ENCODE measurements at places on chromosomes 1 and 21. TPM values are rescaled to one million over a fixed set of nuclear protein-coding genes. Genes with fewer than 3 reads are reported as not detected.

DNA sequence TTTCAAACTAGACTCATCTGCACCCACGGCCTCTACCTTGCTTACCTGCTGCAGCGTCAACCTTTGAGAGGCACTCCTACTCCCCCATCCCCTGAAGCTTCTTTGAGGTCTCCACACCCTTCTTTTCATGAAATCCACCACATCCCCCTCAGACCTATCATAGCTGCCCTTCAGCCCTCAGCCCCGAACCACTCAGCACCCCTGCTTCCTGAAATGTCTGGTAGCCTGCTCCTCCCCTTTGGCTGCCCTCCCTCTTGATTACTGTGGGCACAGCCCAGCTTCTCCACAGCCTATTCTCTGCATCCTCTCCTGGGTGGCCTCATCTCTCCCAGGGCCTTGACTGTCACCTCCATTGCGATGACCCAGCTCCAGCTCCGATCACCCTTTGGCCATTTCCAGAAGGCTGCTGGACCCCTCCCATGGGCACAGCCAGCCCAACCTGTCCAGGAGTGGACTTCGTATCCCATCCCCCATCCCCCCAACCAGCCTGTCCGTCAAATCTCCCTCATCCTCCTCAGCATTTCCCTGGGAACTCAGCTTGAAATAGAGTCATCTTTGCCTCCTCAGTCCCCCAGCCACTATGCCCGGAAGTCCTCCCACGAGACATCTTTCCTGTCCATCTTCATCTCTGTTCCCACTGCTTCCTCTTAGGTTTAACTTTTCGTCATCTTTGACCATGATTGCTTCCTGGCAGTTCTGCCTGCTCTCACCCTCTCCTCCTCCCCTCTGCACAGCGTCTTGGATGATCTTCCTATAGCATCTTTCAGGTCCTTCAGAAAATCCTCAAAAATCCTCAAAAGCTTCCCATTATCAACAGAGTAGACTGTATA is 6.1 kb upstream of the ADORA1 start:
- DNase-seq = no peak

DNA sequence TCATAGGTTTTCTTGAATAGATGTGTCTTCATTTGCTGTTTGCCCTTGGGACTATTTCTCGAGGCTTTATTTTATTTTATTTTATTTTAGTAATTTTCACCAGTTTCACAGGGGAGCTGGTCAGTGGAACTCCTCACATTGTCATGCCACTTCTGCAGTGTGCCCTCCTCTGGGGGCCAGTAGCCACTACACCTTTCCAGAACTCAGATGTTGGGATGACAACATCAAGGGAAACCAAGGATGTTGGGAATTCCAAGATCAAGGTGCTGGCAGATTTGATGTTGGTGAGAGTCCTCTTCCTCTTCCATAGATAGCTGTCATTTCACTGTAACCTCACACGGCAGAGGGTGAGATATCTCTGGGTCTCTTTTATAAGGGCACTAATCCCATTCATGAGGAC is 35.5 kb downstream of the SLC26A9 start:
- no peak for DNase-seq

- DNase-seq = no peak
Observed at GRCh38 chr1:201628490-201628889, 89.6 kb downstream of the NAV1 start.

DNA sequence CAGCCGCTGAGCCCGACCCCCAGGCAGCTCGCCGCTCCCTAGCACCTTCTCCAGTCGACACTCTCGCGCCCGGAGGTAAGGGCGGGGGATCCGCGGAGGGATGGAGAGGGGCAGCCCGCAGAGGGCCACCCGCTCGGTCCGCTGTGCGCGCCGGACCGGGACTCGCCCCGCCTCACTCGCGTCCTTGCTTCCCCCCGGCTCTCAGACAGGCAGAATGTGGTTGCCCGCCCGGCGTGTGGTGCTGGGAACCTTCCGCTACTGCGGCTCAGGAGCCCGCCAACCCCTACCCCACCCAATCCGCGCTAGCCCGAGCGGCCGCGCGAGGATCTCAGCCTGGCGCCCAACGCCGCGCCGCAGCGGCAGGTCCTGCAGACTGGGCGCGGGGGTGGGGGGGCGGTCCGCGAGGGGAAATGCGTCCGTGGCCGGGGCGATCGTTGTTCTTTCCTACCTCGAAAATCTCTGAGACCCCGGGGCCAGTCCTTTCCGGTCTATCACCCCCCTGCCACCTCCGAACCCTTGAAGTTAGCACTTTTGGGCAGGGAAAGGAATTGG is 404 bp downstream of the LRRC8C start:
- DNase-seq = no peak

- no peak for DNase-seq
Observed at GRCh38 chr1:60411591-60411990, 338.0 kb upstream of the C1orf87 start.

GRCh38 chr1:196538473-196538872 is 69.8 kb downstream of the KCNT2 start:
- DNase-seq = no peak

DNA sequence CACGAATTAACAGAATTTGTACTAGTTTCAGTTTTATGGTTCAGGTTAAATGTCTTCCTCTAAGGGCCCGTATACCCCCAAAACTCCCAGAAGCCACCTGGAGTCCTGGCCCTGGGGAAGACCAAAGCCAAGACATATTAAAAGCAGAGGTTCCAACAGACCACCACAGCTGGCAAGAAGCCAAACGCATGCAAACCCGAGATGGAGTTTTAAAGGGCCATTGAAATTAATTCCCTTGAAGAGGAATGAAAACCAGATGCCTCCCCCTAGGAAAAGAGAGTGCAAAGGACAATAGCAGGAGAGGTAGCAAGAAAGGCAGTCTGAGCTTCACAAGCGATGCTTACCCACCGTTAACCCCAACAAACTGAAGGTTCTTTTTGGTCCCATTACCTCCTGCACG is 48.1 kb downstream of the KANK4 start:
- DNase-seq = no peak

GRCh38 chr1:156745881-156746280 is 5.0 kb upstream of the MRPL24 start:
- DNase-seq = no peak

DNA sequence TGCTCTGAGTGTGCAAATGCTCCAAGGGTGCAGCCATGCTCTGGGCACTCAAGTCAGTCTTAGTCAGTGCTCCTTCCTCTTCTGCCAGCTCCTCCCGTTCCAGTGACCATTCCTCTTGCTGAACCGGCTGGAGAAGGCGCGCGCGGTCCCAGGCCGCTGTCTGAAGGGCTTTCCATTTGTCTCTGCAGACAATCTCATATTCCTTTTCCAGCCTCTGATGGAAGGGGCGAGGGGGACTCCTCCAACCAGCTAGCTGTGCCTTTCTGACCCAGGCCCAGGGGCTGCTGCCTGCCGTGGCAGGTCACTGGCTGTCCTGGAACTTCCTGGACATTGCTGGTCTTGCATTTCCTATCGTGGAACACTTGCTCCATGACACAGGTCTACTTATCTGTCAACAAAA is 67.5 kb downstream of the RIPK4 start:
- no peak for DNase-seq

GRCh38 chr1:2951856-2952255 is 69.4 kb upstream of the ACTRT2 start:
- no peak for DNase-seq

- no peak for DNase-seq
Observed at GRCh38 chr1:171814692-171815091, 26.6 kb upstream of the DNM3 start.

GRCh38 chr1:107782217-107782845 is 182.6 kb downstream of the VAV3 start:
- DNase-seq = peak; percentile 35

GRCh38 chr1:41383094-41383852 is 22.0 kb downstream of the FOXO6 start:
- no peak for DNase-seq

GJA5 gene
- 16.3 TPM for total RNA-seq

LCE1E gene
- not detected for total RNA-seq
